ENCODE measurements at places on chromosomes 13 and 19. TPM values are rescaled to one million over a fixed set of nuclear protein-coding genes. Genes with fewer than 3 reads are reported as not detected.

DNA sequence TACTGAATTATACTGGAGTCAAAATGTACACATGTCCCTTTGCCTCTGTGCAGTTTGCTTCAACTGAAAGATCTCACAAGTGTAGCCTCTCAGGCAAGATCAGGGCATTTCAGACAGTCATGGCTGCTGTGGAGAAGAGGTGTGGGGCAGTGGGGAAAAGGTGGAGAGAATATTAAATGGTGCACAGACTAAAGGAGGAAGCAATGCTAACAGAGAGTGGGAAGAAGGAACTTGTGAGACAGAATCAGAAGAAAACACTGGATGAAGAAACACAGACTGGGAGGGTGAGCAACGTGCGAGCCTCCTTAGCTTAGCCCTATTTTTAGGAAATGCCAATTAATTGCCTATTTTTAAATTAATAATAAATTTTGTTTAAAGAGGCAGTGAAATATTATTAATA, 49.6 kb upstream of the RAP2A start:
- DNase-seq = no peak

ZNF93 gene
- total RNA-seq = 4.5 TPM

- no peak for DNase-seq
These were observed 41.1 kb upstream of the RGCC start for GRCh38 chr13:41416276-41416675.

ANGPTL8 gene
- 1.9 TPM for total RNA-seq

ATP4B gene
- total RNA-seq = 0.16 TPM

- no peak for DNase-seq
These were observed 156.3 kb downstream of the CYSLTR2 start for GRCh38 chr13:48810013-48810412.

- no peak for DNase-seq
These were observed 6.0 kb upstream of the TNFAIP8L1 start for GRCh38 chr19:4633140-4633967.

GRCh38 chr13:75411924-75412537, 69.9 kb downstream of the TBC1D4 start:
- no peak for DNase-seq

DNA sequence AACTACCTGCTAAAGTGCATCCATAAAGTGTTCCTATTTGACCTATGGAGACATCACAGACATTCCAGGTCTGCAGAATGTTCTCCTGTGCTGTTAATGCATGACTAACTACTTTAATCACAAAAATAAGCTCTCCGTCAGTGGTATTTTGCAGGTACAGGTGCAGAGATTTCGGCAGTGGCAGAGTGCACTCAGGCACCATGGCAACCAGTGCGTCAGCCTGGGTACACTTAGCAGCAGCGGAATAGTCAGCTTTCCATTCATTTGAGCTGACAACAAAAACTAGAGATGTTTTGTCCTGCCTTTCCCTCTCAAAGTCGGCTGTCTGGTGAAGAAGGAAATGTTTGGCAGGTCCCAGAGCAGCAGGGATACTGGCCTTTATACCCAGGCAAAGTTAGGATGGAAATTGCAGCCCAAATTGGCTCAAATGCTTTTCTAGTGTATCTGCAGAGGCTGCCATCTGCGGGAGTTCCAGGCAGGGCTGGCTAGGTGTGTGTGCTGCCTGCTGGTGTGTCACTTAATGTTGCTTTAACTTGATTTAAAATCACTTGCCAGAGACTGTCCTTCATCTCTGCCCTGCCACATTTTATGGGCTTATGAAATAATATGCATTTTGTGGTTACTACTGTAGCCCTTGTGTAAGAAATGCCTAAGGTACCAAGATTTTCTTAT, 195.8 kb downstream of the RAP2A start:
- DNase-seq = no peak

DNA sequence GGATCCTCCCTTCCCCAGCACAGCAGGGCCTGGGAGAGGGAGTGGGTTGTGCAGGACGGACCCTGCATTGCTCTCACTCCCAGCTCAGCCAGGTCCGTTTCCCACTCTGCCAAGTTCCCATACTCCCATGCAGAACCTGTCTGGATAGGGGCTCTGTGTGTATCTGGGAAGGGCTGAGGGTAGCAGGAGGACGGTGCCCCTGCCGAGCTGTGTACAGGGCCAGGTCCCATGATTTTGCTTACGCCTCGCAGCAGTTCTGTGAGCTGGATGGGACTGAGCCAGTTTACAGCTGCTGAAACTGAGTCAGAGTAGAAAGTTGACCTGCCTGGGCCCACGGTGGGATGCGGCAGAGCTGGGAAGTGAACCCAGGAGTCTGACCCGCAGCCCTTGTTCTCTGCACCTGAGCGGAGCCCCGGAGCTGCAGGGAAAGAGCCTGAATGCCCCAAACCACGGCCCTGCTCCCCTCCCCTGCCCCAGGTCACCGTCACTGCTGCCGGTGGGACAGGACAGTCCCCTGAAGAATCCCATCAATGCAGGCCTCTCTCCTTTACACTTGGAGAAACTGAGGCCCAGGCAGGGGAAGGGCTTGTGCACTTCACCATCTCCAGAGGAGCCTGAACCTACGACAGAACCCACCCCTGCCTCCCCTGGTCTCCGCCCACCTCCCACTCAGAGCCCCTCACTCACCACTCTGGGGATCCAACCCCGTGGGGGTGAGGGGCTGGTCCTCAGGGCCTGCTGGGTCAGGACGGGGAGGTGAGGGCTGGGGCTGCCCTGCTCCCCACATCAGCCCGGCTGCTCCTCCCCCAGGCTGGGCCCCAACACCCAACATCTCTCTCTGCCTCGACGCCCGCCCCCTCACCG, 3.5 kb downstream of the LILRB5 start:
- no peak for DNase-seq

DNA sequence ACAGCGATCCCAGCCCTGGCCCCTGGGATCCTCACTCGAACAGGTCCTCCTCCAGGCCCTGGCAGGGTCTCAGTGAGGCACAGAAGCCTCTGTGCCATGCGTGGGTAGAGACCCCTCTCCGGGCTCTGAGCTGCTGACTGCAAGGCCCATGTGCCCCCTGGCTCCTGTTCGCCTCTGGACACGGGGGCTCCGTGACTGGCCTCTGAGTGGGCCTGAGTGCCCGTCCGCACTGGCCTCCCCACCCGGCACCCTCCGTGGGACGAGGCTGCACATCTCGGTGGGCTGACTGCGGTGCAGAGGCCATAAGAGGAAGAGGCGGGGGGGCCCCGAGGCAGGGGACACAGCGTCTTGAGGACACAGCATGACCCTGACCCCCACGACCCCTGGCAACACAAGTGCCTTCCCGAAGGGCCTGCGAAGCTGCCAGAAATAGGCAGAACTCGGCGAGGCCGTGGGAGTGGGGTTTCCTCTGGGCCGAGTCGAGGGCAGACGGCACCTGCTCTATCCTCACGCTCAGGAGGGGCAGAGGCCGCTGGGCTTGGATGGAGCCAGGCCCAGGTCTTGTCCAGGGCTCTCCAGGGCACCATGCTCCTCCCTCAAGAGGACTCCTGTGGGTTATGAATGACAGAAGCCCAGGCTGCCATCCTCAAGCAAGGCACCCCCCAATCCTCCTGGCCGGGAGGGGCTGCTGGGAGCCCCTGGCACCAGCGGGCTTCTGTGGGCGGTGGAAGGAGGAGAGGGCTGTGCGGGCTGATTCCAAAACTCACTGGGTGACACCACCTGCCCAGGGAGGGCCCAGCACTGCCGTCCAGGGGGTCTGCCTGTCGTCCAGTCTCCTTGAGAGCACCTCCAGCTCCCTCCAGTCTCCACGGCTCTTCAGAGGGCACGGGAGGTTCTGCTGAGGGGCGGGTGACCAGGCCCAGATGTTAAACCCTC, 52.6 kb downstream of the RASA3 start:
- no peak for DNase-seq

GRCh38 chr19:53936029-53936428, 26.7 kb upstream of the CACNG8 start:
- no peak for DNase-seq

- no peak for DNase-seq
These were observed 61.0 kb downstream of the STK24 start for GRCh38 chr13:98515818-98516465.

DNA sequence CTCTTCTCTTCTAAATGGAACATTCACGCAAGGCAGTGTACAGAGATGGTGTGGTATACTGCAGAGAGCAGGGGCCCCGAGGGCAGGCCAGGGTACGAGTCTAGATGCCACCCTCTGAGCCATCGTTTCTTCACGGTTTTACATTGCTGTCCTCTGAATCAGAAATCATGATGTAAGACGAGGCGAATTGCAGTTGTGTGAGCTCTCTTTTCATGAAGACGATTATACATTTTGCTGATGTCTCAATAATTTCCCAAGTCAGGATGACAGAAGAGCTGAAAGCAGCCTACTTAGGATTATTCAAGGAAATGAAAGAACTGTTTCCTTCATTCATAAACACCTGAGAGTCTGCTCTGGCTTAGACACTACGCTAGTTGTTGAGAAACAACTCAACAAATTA, 93.8 kb upstream of the RNF113B start:
- no peak for DNase-seq

KLK14 gene
- total RNA-seq = 0.22 TPM

DNA sequence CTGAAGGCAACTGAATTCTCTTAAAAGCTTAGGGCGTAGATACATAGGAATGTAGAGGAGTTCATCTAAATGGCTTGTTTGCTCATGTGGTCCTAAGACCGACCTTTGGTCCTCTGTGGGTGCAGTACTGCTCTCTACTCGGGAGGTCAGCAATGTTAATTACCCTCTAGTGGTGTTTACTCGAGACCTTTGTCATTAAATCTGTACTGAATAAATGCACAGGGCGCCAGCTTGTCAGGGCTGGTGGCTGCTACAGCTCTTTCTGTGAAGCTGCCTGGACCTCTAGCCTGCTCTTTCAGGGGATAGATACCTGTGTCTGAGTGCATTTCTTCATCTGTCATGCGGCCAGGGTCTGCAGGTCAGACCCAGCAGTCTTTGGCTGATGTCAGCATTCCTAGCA, 29.2 kb upstream of the MPHOSPH8 start:
- DNase-seq = no peak

GRCh38 chr13:44259045-44260027, 114.3 kb upstream of the SERP2 start:
- DNase-seq = no peak

BCL3 gene
- 86.8 TPM for total RNA-seq

- no peak for DNase-seq
These were observed 1.5 kb downstream of the OR10H1 start for GRCh38 chr19:15813916-15814315.

DNA sequence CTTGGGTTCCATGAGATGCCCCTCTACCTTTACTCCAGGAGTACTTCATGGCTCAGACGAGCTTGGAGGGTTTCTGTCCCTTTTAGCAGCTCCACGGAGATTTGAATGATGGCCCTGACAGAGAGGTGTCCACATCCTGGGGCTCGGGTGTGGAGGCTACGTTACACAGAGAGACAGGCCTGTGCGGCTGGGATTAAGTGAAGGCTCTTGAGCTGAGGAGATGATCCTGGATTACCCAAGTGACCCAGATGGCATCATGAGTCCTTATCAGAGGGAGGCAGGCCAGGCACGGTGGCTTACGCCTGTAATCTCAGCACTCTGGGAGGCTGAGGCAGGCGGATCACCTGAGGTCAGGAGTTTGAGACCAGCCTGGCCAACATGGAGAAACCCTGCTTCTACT, 12.4 kb downstream of the DPP9 start:
- no peak for DNase-seq

Measured in kidney (tissue), 22 donors.